T follicular helper cell (primary cell): ENCODE measurements at places on chromosomes 16 and 17.
A peak's percentile ranks its signal among the peaks of the same experiment; 100 is the strongest.

- peak; percentile 64 for DNase-seq
Measured at GRCh38 chr17:45098869-45099616, 33.3 kb downstream of the PLCD3 start.

DNA sequence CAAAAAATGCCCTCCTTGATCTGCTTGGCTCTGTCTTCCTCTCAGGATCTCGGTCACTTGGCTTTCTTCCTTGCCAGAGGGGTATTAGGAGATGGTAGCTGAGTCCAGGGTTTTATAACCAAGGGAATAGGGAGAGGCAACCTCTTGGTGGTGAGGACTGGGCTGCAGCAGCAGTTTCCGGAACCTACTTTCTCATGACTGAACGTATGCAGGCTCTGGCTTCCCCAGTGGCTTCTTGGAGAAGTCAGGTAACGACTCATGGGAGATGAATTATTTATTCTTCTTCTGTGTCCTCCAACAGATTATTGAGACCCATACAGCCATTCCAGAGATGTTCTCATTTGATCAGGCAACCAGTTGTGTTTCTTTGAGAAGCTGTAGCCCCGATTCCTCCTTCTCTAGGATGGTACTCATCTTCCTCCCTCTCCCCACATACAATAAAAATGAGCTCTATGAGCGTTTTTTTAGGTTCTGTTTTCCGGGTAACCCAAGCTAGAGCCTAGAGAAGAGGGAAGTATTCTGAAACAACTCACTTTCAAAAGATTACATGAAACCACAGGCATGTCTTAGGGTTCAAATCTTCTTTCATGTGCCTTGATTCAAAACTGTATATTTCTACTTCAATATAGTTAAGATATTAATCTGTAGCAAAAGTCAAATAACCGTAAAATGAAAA, 22.3 kb upstream of the DHX40 start:
- no peak for DNase-seq

DNA sequence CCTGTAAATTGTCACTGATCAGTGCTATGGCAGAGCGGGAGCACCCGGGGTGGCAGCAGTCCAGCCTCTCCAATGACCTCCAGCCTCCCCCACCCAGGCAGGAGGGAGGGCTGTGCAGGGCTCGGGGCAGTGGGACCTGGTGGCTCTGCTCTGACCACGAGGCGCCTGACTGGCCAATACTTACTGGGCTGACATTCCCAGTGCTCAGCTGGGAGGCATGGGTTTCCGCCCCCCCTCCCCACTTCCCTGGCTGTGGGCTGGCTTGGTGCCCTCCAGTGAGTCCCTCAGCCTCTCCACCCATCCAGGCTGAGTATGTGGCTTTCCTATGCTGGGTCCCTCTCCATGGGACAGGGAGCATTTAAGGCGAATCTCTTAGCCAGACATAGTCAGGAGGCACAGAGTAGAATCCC, 2.7 kb downstream of the SOCS3 start:
- no peak for DNase-seq

DNA sequence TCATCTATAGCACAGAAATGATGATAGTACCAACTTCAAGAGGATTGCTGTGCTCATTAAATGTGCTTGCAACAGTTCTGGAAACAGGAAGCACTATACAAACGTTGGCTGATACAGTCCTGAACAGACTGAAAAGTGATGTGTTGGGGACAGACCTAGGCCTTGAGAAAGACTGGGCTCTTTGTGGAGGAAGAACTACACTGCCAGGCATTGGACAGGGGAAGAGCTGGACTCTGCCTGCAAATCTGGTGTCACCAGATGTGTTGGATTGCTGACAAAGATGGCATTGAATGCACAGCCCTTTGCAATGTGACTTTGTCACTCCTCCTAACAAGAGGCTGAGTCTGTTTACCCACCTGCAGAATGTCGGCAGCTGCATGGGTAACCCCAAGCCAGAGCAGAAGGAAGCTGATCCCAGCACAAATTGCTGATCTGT, 12.4 kb upstream of the ST6GALNAC2 start:
- no peak for DNase-seq

DNA sequence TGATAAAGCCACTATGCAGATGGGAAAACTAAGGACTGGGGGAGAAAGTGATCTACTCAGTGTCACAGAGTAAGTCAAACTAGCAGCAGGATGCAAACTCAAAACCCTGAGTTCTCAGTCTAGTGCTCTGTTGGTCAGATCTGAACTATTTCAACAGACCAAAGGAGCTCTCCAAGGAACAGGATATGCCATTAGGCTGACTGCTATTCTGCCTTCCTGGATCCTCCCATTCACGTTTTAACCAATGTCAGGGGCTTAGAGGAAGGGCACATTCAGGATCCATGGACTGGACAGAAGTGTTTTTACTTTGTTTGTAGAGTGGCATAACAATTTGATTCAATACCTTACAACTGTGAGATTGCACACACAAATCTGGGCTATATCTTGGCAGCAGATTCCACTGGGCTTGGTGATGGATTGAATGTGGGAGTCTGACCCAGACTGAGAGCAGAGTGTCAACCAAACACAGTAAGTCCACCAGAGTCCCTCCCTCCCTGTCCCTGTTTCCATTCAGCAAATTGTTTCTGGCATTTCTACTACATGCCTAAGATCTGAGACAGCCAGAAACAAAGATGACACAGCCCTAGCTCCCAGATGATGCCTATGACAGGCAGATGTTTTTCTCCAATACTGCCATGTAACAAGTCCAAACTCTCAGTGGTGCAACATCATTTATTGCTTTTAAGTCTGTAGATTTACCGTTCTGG, 337.8 kb upstream of the CDH5 start:
- no peak for DNase-seq

DNA sequence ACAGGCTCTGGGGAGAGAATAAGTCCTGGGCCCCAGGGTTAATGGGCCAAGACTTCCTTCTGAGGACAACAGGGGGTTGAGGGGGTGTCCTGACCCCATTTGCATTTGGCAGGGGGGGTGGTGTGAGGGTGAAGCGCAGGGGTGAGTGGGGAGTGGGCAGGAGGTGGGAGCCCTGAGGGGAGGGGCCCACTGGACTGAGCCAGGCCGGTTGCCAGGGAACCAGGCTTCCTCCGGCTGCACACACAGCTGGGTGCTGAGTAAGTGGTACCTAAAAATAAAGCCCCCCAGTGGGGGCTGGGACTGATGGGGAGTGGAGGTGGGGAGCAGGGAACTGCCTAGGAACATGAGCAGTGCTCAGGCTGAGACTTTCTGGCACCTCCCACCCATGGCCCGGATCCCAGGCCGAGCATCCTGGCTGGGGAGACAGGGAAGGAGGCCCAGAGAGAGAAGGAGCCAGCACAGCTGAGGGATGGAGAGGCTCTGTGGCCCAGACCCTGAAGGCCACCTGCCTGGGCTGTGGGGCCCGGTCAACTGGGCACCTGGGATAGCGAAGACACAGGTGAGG, 7.5 kb upstream of the RASD1 start:
- DNase-seq, result no peak

- DNase-seq, result no peak
Measured at GRCh38 chr17:70028978-70029767, 45.9 kb upstream of the KCNJ16 start.

DNA sequence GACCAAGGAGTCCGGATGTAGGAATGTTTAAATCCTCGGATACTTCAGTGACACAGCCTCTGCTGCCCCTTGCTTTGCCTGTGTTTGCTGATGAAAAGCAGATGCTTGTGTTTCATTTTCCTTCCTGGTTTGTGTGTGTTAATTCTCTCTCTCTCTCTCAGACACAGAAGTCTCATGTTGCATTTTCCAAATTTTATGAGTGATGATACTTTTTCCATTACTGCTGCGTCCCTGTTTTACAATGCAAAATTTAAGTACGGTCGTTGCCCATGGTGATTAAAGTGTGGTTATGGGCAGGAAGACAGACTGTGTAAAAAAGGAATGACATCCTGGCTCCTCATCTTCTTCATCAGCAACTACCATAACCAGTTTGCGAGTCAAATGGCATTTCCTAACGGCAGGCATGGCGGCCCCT, 5.7 kb downstream of the RMI2 start:
- DNase-seq, result no peak

DNA sequence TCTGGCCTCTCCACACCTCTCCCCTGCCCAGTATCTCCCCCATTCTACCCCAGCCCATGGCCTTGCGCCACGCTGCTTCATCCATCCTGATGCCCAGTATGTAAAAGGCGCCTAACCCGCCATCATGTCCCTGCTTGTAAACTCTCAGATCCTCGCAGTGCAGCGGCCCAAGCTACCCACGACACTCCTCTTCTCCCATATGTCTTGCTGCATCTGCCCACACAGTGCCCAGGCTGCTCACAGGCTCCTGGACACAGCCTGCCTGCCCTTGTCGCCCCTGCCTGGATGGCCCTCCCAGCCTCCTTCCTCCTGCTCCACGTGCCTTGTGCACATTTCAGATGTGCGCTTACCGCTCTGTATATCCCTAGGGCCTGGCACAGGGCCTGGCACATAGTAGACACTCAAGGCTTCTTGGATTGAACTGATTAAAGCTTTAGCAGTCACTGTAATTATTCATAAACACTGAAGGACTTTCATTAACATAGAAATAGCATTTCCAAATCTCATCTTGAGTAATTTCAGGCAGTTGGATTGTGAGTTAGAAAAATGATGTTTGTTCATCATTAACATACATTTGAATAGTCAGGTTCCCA, 129.1 kb downstream of the CLEC16A start:
- DNase-seq, result no peak

DNA sequence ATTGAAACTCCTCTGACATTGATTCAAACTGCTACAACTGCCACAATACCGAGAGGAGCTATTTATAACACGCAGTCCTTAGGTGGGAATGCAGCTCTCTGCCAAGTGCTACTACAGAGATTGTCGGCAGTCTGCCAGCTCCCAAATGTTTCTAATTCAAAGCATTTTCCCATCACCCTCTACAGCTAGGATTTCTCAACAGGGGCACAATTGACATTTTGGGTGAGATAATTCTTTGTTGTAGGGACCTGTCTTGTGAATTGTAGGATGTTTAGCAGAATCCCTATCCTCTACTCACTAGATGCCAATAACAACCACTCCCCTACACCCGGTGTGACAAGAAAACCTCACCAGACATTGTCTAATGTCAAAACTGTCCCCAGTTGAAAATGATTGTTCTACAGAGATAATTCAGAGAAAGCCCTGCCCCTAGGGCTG, 7.8 kb upstream of the N4BP1 start:
- DNase-seq, result no peak

GRCh38 chr17:57643062-57643461, 102.0 kb downstream of the CCDC182 start:
- no peak for DNase-seq

GRCh38 chr17:50133769-50134099, 3.8 kb upstream of the SAMD14 start:
- no peak for DNase-seq

DNA sequence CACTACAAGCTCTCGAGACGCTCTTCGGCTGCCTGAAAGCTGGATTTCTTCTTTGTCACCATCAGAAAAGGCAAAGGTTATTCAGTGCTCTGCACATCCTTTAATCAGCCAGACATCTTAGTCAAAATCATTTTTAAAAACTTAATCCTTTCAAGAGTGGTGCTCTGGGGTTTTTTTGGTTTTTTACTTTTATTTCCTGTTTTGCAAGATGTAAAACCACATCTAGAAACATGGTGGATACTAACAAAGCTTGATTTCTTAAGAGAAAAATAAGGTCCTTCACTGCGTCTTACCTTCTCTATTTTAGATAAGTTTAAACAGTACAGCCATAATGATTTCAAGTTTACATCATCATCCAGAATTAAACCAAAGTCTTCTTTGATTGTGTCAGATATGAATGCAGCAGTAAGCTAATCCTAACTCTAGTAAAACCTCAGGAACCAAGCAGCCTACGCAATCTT, 6.3 kb downstream of the ANKRD11 start:
- no peak for DNase-seq

GRCh38 chr17:63998050-63998720, at the start of gene PRR29:
TSS of gene PRR29 (plus strand) at chr17:63998351. CDS start at chr17:63998365, 14 bp downstream.
- peak; percentile 65 for DNase-seq

DNA sequence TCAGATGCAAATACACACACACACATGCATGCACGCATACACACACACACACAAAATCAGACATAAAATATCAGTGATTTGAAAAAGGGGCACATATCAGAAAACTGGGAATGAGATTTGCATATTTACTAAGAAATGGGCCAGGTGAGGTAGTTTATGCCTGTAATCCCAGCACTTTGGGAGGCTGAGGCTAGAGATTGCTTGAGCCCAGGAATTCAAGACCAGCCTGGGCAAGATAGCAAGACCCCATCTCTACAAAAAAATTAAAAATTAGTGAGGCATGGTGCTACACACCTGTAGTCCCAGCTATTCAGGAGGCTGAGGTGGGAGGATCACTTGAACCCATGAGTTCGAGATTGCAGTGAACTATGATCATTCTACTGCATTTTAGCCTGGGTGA, 22.4 kb upstream of the PNPO start:
- no peak for DNase-seq

- DNase-seq, result no peak
Measured at GRCh38 chr16:73172973-73173709, 125.2 kb upstream of the ZFHX3 start.
